ENCODE measurements at places on chromosomes 4 and X.

- DNase-seq, result no peak
Measured at GRCh38 chrX:148600131-148600530, 99.7 kb downstream of the AFF2 start.

DNA sequence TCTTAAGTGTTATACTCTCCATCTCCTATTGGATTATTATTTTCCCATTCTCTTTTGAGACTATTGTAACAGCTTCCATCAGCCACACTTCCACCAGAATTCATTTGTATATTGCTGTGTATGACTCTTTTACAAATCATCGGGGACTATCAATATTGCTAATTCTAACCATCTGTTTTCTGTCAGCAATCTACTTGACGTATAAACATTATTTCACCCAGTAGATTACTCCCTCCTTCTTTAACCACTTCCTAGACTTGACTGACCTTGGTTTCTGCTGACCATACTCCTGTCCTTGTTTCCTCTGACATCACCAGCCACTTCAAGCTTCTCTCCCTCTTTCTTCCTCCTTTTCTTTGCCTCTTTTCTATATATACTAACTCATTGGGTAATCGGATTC lies 402.9 kb downstream of the PCDH18 start:
- DNase-seq, result no peak

- no peak for DNase-seq
Measured at GRCh38 chr4:110260299-110260698, 61.9 kb upstream of the ELOVL6 start.

- no peak for DNase-seq
Measured at GRCh38 chr4:122815248-122815647, 11.4 kb upstream of the FGF2 start.

DNA sequence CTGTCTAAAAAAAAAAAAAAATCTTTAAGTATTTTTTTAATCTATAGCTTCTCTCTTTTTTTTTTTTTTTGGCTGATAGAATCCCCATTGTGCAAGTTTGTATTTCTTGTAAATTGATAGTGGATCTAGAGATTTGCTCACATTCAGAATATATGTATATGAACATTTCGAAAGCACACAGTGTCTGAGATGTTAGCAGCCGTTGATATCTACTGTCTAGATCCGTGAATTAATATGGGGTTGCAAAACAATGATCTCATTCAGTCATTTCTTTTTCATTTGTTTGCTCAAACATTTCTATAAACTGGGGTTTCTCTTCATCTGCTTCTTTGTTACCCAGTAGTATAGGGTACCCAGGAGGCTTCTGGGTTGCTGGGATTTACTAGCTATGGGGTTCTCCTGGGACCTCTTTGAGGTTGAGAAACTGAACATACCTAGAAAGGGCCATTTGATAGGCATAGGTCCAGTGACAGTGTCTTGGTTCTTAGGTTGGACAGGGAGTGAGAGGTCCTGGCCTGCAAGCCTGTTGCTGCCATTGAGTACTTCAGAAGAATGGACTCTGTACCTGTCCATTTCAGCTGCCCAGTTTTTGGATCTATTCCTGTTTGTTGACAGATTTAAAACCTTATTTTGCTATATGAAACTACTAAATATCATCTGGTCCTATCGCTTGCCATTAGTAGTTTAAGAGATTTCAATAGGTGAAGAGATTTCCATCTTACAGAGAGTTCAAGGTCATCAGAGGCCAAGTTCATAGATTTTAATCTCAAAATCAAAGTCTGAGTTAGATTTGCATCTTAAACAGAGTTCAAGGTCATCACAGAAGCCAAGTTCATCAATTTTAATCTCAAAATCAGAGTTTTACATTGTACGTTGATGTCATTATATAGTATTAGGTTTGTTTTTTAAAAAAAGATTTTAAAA lies 50.8 kb downstream of the WWC2 start:
- DNase-seq, result no peak

GRCh38 chr4:156633847-156634246 lies 337.8 kb downstream of the PDGFC start:
- no peak for DNase-seq

DNA sequence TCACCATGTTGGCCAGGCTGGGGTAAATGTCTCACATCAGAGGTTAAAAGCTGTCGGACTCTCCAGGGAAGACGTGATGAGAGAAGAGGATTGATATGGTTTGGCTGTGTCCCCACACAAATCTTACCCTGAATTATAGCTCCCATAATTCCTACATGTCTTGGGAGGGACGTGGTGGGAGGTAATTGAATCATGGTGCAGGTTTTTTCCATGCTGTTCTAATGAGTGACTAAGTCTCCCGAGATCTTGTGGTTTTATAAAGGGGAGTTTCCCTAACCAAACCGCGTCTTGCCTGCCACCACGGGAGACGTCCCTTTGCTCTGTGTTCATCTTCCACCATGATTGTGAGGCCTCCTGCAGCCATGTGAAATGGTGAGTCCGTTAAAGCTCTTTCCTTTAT lies 64.4 kb downstream of the ASMT start:
- no peak for DNase-seq

GRCh38 chr4:76767983-76768382 lies 130.0 kb downstream of the SOWAHB start:
- no peak for DNase-seq

DNA sequence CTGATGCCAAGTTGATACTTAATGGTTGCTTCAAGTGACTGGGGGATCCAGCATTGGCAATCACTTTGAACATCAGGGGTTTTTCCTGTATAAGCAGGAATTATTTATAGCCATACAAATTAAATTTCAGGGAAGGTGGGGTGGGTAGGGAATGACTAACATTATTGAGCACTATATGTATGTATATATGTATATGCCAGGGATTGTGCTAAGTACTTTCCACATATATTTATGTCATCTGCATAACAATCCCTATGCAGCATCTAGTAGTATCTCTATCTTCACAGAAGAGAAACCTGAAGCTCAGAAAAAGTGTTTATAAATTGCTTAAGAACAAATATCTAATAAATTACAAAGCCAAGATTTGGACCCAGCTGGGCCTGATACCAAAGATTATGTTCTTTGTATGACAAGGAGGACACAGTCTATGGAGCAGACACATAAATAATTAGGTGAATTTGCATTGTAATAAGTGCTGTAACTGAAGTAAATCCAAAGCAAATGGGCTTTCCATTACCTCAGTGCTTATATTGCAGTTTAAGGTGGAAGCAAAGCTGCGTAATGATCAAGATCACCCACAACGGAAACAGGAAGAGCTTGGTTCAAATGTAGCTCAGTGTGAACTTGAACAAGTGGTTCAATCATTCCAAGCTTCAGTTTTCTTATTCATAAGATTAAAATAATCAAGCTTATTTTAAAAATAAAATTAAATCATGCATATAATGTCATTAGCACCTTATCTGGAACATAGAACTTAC lies 18.9 kb upstream of the RASGEF1B start:
- DNase-seq, result no peak
